Fibroblast of the conjunctiva (primary cell): ENCODE measurements at places on chromosomes 3 and 15.

GRCh38 chr3:53677413-53677812, 168.8 kb downstream of the CHDH start:
- no peak for DNase-seq

- DNase-seq = no peak
These were observed 47.4 kb upstream of the WNT7A start for GRCh38 chr3:13927295-13927694.

GRCh38 chr15:78045189-78045588, 32.3 kb downstream of the TBC1D2B start:
- DNase-seq = no peak

GRCh38 chr3:36907911-36908646, 36.8 kb downstream of the TRANK1 start:
- peak; percentile 23 for DNase-seq

DNA sequence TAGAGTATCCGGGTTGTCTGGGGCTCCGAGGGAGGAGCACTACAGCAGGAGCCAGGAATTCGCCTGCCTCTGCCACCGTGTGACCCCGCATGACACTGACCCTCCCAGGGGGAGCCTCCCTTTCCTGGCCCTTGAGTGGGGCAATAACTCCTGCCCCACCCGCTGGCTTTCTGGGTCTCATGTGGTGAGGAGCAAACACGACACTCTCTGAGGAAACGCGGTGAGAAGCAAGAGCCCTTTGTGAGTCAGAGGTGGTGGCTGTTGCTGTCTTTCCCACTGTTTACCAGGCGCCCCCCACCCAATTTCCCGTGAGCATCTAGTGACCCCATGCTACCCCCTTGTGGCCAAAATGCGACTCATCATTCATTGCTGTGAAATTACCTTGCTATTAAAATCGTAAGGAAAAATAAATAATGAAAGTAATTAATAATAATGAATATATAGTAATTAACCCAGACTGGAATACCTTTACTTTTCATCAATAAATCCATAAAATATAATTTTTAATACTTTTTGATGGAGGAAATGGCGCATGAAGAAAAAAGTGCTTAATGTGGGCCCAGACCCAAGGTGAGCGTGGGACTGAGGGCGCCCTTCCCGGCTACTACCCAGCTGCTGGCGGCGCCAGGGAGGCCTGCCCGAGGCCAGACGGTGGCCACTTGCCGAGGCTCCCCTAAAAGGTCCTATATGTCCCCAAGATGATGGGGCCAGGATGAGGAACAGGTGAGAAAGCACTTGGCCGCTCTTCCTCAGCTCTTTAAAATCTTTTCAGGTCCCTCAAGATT, 29.3 kb downstream of the CCNL1 start:
- no peak for DNase-seq

DNA sequence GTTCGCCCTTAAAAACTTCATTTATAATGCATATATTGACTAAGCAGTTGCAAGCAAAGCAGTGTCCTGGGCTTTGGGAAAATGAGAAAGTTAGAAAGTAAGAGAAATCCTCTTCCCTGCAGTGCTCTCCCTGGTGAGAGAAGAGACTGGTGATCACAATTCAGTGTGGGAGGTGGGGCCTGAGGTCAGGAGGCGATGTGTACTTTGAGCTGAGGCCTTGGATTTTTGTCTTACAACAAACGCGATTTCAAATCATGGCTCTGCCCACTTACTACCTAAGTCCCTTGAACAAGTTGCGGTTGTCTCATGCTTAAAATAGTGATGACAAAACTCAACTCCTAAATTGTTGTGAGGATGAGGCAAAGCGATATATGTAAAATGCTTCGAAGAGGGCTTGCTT, 316.3 kb upstream of the NECTIN3 start:
- DNase-seq = no peak

DNA sequence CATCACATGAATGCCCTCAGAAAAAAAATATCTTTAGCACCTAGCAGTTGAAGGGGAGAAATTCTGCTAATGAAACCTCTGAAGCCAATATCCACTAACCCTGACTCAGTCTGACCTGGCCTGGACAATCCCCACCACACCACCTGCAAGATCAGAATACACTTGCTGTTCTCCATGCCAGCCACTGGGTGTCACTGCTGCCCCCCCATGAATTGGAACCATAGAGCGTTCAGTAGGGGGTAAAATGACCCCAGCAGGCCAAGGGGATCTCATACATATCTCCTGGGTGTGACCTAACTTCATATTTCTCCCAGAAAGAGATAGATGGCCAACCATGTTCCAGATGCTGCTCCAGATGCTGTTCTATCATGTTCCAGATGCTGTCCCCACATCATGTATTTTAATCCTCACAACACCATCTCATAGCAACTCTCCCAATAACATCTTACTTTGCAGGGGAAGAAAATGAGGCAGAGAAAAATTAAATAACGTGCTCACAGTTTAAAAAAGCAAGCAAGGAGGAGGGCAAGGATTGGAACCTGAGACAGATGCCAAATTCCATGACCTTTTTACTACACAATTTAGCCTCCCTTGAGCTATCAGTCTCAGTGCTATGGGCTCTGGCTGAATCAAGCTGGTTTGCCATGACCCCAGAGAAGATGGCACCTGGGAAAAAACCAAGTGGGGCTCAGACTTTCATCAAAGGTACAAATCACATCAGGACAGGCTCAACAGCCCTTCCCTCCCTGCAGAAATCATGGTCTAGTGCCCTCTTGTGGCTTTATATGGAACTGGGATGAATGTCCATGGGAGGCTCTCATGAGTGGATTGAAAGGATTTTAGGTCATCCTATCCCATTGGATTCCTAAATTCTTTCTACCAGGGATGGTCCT, 12.4 kb downstream of the NTRK3 start:
- DNase-seq = no peak

GRCh38 chr3:5568451-5568850, 380.9 kb downstream of the EDEM1 start:
- no peak for DNase-seq

GRCh38 chr15:89860431-89860830, 33.4 kb downstream of the AP3S2 start:
- no peak for DNase-seq

DNA sequence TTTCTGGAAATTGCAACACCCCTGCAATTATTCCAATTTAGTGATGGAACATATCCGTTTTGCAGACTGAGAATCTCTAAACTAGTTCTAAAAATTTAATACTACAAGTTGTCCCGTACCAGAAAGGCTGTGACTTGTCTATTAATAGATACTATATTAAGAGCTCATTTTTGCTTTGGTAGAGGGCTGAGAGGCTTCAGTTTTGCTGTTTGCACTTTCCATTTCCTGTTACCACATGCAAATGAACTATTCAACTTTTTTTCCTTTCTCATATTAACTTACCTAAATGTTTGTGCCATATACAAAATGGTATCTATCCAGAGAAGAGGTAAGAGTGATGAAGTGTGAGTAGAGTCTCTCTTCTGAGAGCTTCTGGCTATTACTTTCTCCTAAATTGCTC, 101.5 kb upstream of the CRBN start:
- DNase-seq = no peak

DNA sequence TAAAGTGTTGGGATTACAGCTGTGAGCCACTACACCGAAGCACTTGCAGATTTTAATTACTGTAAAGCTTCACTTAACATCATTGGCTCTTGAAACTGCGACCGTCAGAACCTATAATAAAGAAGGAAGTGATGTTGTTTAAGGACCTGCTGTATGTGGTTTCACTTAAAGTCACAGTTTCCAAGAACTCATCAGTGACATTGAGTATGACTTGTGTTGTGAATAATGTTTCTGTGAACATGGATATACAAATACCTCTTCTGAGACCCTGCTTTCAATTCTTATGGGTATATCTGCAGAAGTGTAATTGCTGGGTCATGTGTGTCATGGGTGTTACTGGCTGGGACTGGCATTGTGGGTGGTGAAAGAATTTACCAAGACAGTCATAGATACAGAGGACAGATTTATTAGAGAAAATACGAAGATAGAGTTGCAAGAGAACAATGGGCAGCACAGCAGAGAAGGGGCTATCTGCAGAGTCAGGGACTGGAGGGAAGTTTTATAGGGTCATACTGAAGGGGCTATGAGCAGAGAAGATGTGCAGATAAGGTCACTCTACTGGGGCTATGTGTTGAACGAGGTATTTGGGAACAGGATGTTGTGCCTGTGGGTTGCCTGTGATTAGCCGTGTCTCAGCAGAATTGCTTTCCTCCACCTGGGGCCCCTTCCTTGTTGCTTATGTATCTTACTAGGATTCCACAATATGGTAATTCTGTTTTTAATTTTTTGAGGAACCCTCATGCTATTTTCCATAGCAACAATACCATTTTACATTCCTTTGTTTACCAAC, 4.5 kb downstream of the NDUFB5 start:
- DNase-seq = no peak

DNA sequence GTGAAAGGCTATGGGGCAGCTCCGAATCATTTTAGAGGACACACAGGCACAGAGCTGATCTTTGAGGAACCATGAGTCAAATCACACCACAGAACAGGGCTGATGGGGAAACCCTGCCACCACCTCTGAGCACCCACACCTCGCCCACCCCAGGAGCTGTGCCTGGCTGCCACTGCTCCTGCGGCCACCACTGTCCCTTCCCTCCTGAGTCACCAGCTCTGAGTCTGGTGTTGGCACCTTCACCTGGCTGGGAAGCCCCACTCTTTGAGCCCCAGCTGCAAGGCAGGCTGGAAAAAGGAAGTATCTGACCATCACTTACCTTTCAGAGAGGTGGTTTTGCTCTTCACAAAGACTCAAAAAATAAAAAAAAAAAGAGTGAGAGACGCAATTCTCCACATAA, 63.6 kb upstream of the MEF2A start:
- DNase-seq = no peak

GRCh38 chr3:129461022-129461421, 21.0 kb downstream of the IFT122 start:
- DNase-seq = no peak

DNA sequence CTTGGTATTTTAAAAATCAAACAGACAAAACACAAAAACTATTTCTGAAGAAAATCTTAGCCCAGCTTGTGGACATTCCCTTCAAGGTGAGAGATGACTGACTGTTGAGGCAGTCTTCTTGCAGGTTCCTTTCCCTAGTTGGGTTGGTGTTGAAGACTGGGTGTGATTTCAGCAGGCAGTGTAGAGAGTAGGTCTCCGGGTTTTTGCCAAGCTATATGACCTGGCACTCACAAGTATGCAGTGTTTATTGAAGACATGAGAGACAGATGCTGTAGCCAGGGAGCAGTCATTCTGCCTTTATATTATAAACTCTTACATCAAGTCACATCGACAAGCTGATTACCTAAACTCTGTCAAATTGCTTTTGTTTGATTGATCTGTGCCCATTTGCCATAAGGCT, 17.5 kb downstream of the SENP8 start:
- DNase-seq = no peak

DNA sequence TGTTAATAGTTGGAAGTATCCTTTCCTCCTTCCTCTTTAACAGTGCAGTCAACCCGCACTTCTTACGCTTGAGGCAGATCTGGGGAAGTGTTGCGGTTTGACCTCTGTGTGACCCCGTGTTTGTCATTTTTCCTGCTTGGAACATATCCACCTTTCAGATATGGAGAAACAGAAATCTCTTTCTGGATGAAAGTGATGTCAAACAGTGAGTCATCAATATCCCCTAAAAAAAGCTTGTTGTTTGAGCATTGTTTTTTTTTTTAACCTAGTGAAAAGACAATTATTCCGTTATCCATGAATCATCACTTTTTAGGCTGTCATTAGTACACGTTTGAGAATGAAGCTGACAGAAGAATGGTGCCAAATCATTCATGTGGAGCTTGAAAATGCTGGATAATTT, 293.7 kb downstream of the ARPP21 start:
- peak; percentile 55 for DNase-seq

DNA sequence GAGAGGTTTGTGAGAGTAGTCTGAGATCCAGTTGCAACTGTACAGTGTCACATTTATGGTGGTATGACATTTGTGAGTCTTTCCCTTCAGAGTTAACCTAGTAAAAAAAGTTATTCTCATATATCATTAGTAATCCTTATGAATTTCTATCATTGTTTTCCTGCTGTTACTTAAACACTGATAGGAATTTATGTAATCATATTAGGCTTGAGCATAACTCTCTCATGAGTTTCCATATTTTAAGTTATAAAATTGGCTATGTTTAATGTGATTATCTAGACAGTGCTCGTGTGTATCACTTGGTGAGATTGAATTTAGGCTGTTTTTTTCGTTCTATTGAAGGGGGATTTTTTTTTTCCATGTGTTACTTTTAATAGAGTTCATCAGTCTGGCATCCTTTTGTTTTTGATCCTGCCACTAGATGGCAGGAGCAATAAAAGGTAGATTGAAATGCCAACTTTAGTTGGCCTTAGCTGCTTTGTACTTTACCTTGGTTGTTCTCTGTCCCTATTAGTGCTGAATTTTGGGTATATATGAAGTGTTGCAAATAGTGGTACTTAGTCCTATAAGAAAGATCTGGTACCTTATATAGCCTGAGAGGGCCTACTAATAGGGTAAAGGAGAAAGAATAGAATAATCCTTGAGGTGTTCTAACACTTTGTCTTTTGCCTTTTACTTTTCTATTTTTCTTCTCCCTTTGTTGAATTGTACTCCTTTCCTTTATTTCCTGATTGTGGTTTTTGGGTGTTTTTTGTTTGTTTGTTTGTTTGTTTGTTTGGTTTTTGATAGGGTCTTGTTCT, 17.9 kb downstream of the STT3B start:
- no peak for DNase-seq

GRCh38 chr3:48999085-48999858, 7.9 kb upstream of the WDR6 start:
- DNase-seq = no peak

DNA sequence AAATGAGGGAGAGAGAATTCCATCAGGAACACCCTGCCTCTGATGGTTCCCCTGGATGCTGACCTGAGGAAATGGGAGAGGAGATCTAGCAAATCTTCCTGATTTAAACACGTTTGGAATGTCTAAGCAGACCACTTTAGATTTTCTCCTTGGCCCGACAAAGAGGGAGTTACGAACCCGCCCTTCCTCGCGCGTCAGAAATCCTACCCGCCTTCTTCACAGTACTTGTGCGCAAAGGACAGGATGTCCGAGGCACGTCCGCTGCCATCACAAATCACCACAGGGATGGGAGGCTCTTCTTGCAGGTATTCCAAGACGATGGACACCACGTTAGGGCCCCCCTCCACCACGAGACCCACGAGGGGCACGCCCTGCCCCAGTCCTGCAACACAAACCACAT, 38.6 kb downstream of the TRPM1 start:
- no peak for DNase-seq
